ENCODE measurements at places on chromosomes 1 and 21. TPM values are rescaled to one million over a fixed set of nuclear protein-coding genes. Genes with fewer than 3 reads are reported as not detected.
A peak's percentile ranks its signal among the peaks of the same experiment; 100 is the strongest.

Gene S100A3
- not detected for polyA plus RNA-seq

Gene NR1I3
- not detected for polyA plus RNA-seq

Gene HAO2
- polyA plus RNA-seq = not detected

Gene CD101
- polyA plus RNA-seq = 5.2 TPM

Gene CADM3
- not detected for polyA plus RNA-seq

Gene NGF
- not detected for polyA plus RNA-seq

GRCh38 chr1:92486251-92487077 lies at the start of gene GFI1:
Gene GFI1 (minus strand): TSS chr1:92486925. CDS start chr1:92483487, 3,438 bp downstream.
- peak within 1 kb of the TSS; percentile 92 for H3K4me3 ChIP-seq
- peaks cover 31% of the 10 kb centered on the region for H3K4me1 ChIP-seq
- DNase-seq = peak; percentile 36
- H3K27ac ChIP-seq = peak within 1 kb of the TSS; percentile 52
- no peaks in the 10 kb centered on the region for H3K27me3 ChIP-seq

DNA sequence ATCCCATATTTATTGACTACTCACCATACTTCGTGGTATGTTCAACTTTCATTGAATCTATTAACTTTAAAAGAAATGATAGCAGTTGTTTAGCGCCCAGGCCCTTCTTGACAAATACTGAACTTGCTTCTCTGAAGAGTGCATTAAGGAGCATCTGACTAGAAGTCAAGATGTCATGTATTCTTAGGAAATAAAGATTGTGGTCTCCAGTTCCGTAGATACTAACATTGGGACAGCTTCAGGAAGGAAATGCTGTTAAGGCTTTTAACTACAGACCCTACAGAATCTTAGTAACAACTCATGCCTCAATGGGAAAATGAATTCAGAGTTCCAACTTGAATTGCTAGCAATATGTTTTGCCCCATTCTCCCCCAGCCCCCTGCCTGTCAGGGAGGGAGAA lies 14.8 kb downstream of the LYST start:
- no peak for DNase-seq
- H3K4me3 ChIP-seq = no peak overlapping the region
- peaks cover 22% of the 10 kb centered on the region for H3K4me1 ChIP-seq
- no peaks in the 10 kb centered on the region for H3K36me3 ChIP-seq

DNA sequence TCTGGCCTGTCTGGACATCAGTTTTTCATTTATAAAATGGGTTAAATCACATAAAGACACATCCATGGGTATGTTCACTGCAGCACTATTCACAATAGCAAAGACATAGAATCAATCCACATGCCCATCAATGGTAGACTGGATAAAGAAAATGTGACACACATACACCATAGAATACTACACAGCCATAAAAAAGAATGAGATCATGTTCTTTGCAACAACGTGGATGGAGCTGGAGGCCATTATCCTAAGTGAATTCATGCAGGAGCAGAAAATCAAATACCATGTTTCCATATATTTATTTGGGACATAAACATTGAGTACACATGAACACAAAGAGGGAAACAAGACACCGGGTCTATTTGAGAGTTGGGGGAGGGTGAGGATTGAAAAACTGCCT lies 28.1 kb downstream of the ZBTB8OS start:
- peaks cover 12% of the 10 kb centered on the region for H3K4me1 ChIP-seq
- no peak for DNase-seq
- H3K36me3 ChIP-seq = no peaks in the 10 kb centered on the region
- no peaks in the 10 kb centered on the region for H3K27me3 ChIP-seq
- no peak overlapping the region for H3K27ac ChIP-seq

GRCh38 chr1:184297244-184297750 lies 89.5 kb upstream of the C1orf21 start:
- no peak overlapping the region for H3K27ac ChIP-seq
- no peaks in the 10 kb centered on the region for H3K4me1 ChIP-seq
- H3K27me3 ChIP-seq = no peaks in the 10 kb centered on the region
- no peak for DNase-seq

DNA sequence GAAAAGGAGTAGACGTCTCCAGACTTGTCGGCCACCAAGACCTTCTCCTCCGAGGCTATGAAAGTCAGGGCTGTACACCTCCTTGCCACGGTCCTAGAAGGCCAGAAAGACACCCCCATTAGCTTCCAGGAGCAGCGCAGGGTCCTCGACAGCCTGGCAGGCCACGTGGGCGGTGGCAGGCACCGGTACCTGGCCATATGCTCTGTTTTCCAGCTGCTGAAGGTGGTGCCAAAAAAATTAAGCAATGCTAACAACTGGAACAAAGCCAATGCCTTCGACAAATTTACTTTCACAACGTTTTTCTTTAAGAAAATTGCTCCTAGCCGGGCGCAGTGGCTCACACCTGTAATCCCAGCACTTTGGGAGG lies 15.9 kb downstream of the WDR4 start:
- no peaks in the 10 kb centered on the region for H3K27me3 ChIP-seq
- H3K36me3 ChIP-seq = peaks cover 41% of the 10 kb centered on the region
- H3K4me3 ChIP-seq = no peak overlapping the region

- peaks cover 8% of the 10 kb centered on the region for H3K36me3 ChIP-seq
- DNase-seq = no peak
- H3K27me3 ChIP-seq = no peaks in the 10 kb centered on the region
- peaks cover 83% of the 10 kb centered on the region for H3K4me1 ChIP-seq
- no peak overlapping the region for H3K4me3 ChIP-seq
Measured at GRCh38 chr1:156496211-156496761, 4.3 kb downstream of the MEF2D start.

GRCh38 chr1:151988405-151988923 lies 5.2 kb downstream of the S100A10 start:
- H3K36me3 ChIP-seq = peaks cover 29% of the 10 kb centered on the region
- no peak overlapping the region for H3K4me3 ChIP-seq
- peaks cover 84% of the 10 kb centered on the region for H3K4me1 ChIP-seq

- H3K27ac ChIP-seq = no peak overlapping the region
- no peak overlapping the region for H3K4me3 ChIP-seq
- peaks cover 32% of the 10 kb centered on the region for H3K4me1 ChIP-seq
- H3K27me3 ChIP-seq = no peaks in the 10 kb centered on the region
- no peaks in the 10 kb centered on the region for H3K36me3 ChIP-seq
Measured at GRCh38 chr1:33093004-33093403, 12.1 kb downstream of the AZIN2 start.

DNA sequence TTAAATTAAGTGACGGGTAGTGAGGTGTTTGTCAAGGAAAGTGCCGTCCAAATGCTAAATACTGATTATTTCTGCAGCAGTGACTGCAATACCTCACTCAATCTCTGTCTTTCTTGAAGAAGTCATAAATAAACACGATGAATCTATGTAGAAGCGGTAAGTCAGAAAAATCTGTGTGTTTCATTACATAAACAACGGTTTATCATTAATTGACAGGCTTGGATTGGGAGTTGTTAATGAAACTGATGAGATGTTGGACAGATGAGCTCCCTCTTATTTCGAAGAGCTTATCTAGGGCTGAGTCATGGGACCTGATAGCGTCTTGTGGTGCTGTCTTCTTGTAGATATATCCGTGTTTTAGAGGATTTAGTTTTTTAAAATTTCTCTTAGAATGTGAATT lies 92.2 kb upstream of the SAMD11 start:
- DNase-seq = no peak
- no peaks in the 10 kb centered on the region for H3K27me3 ChIP-seq
- no peak overlapping the region for H3K27ac ChIP-seq
- no peak overlapping the region for H3K4me3 ChIP-seq

GRCh38 chr1:204575221-204576190 lies 59.3 kb downstream of the MDM4 start:
- no peak for DNase-seq
- H3K27me3 ChIP-seq = no peaks in the 10 kb centered on the region
- no peaks in the 10 kb centered on the region for H3K36me3 ChIP-seq
- H3K27ac ChIP-seq = no peak overlapping the region
- peaks cover 25% of the 10 kb centered on the region for H3K4me1 ChIP-seq
